Esophagus squamous epithelium (tissue), 5 donors: ENCODE measurements at places on chromosomes 6 and 20.

DNA sequence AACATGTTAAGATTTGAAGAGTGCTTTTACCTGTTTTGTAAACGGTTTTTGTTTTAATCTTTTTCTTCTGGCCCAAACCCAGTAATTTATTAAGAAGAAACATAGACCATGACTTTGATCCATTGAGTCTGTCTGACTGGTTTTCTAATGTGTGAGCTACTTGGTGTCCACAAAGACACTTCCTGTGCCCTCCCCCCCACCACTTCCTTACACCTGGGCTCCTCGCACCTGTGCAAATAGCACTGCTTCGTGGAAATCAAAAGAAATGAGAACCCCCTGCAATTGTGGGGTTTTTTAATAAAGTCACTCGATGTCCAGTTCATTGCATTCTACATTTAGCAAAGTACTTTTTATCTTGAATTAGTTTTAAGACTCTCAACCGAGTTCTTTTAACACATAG, 65.5 kb downstream of the SMOC2 start:
- DNase-seq: no peak

GRCh38 chr6:91082311-91082832, 495.5 kb upstream of the MAP3K7 start:
- no peak for DNase-seq

GRCh38 chr6:123838505-123839234, 35.0 kb downstream of the NKAIN2 start:
- no peak for DNase-seq

GRCh38 chr20:55569084-55569483, 436.2 kb downstream of the CBLN4 start:
- DNase-seq: no peak

- no peak for DNase-seq
Measured at GRCh38 chr6:154462425-154462824, 48.1 kb downstream of the CNKSR3 start.

DNA sequence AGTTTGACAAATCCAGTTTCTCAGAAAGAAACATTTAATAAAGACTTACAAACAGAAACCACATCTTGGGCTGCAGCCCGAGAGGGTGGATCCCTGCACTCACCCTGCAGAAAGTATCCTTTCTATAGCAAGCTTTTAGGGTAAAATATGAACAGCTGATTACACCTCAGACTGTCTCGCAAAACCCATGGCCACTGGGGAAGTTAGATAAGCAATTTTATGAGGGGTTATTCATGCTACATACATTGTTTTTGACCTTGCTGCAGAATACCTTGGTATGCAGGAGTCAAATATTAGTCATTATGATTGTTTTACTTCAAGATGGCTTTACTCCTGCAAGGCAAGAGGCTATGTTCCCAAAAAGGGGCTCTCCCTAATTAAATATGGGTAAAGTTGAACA, 126.9 kb downstream of the OR2B2 start:
- no peak for DNase-seq

- DNase-seq: no peak
Measured at GRCh38 chr20:52251136-52251700, 59.6 kb upstream of the ZFP64 start.

DNA sequence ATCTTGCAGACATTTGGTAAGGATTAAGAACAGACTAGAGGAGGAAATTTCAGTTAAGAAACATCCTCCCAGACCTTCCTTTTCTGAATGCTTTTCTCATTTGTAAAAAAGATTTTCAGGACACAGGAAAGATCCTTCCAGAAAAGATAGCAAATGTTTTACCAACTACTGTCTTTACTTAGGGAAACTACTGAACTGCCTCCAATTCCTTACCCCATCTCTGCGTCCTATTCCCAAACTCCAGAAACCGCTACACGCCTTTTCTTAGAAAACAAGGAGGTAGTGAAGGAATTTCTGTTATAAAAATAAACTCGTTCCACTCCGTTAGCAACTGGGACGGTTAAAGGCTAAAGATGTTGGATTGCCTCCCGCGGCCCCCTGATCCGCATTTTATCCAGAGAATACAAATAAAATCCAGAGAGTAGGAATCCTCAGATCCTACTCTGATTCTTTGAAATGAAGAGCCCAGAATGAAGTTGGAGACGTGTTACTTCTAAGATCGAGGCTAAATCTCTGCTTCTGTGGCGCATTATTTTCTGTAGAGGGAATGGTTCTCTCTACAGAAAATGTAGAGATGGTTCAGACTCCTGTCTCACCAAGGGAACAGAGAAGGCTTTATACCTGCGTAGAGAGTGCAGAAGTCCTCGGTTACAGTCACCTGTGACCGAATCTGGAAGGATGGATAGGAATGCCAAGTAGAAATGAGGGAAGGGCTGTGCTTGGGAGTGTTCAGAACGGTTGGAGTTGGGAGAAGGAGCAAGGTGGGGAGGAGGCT, 133.0 kb downstream of the GPX5 start:
- no peak for DNase-seq

- no peak for DNase-seq
Measured at GRCh38 chr20:36861875-36862801, 13.8 kb upstream of the TLDC2 start.

GRCh38 chr6:166412156-166412910, 29.6 kb upstream of the MPC1 start:
- DNase-seq: no peak

- DNase-seq: no peak
Measured at GRCh38 chr6:26170181-26170580, 83.0 kb downstream of the HFE start.

DNA sequence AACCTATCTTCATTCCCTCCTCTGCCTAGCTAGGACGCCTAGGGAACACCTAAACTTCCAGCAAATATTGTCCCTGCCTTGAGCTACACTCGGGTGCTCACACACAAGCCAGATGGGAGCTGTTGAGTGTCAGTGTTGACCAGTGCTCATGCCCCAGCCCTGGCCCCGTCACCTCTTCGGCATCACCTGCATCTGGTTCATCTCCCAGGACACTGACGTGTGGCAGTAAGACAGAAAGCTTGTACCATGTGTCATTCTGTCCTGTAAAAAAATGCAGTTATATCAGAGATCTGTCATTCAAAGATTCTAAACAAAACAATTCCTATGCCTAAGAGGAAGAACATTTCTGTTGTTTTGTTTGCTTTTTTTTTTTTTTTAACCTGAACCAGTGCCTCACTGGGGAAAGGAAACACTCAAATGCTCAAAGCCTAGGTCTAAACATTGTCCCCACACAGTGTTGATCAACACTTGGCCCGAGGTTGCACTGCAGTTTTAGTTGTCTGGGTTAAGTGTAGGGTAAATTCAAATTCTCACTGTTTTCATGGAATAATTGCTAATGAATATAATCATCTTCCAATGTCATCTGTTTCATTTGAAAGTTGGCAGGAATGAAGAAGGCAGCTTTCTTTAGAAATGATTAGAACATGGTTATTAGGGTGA, 102.7 kb upstream of the SASH1 start:
- DNase-seq: no peak

GRCh38 chr20:50629670-50630045, 61.7 kb downstream of the RIPOR3 start:
- no peak for DNase-seq

GRCh38 chr6:41071923-41072835, at the start of gene OARD1:
TSS of gene OARD1 (minus strand) at chr6:41072356. CDS start at chr6:41071634, 722 bp downstream.
- DNase-seq: peak; percentile 99

- no peak for DNase-seq
Measured at GRCh38 chr20:4189375-4189774, 174.0 kb upstream of the RNF24 start.

DNA sequence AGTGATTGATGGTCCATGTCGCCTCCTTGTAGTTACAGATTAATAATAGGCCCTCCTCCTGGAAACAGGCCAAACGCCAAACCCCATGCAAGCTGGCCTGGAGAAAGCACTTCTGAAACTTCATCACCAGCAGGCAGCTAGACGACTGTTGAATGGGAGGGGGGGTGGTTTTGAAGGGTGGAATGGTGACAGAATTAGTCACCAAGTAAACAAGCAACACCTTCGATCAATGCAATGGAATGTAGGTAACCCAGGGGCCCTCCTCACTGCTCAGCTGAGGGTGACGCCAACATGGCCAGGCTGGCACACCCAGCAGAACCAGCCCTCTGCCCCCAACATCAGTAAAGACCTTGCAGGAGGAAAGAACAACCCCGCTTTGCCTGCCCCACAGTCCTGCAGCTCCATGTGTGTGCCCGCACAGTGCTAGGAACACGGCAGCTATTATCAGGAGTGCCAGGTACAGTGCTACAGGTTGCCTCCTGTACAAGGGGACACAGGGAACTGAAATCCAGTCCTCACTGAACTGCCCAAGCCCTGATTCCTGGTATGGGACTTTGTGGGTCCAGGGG, 2.7 kb downstream of the BCAS1 start:
- no peak for DNase-seq

- DNase-seq: no peak
Measured at GRCh38 chr6:39803872-39804271, 11.7 kb downstream of the DAAM2 start.

DNA sequence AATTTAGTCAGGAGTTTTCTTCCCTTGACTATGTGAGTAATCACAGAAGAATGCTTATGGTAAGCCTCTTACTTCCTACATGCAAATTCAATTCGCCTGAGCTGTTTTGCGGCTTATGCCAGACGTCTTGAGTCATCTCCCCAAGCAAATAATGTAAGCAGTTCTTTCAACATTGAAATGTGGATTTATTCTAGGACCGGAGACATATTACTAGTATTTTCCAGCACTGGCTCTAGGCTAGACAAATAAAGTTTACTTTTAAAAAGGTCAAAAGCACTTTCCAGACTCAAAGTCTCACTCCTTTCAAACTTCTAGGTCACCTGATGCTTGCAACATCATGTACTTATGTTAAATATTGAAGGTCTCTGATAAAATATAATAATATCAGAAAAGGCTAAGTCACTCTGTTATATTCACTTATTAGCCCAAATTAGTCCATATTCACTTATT, 38.1 kb upstream of the NOX3 start:
- no peak for DNase-seq

DNA sequence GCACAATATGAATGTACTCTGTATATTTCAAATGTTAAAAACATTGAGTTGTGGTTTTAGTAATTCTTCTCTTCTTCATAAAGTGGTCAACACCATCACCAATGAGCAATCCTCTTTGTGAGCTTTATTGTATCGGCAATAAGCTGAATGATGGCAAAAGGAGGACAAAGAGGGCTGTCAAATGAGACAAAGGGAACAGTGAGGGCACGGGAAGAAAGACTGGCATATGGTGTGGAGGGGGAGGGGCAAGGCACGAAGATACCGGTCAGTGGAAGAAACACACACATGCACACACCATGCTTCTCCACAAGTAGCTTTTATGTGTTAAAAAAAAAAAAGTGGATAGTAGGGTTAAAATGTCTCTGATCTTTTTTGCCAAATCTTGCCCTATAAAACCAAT, 506.8 kb upstream of the CITED2 start:
- no peak for DNase-seq

DNA sequence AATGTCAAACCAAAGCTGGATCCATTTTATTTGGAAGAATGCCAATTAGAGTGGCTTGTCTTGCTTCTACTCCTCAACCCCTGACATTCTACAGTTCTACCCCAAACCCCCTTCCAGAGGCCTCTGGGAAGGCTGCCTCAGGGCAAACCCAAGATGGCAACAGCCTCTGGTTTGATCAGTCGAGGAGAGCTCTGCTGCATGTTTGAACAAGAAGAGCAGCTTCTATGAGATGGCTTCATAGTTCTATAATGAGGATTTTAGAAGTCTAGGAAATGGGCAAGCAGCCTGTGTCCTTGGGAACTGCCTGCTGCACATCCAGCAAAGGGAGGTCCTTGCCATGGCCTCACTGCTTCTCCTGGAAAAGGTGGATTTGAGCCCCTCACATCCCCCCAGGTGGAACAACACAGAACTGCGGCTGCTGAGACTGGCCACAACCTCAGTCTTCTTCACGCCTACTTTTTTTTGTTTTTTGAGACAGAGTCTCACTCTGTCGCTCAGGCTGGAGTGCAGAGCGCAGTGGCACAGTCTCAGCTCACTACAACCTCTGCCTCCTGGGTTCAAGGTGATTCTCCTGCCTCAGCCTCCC, 37.9 kb downstream of the ZC3H12D start:
- DNase-seq: no peak

DNA sequence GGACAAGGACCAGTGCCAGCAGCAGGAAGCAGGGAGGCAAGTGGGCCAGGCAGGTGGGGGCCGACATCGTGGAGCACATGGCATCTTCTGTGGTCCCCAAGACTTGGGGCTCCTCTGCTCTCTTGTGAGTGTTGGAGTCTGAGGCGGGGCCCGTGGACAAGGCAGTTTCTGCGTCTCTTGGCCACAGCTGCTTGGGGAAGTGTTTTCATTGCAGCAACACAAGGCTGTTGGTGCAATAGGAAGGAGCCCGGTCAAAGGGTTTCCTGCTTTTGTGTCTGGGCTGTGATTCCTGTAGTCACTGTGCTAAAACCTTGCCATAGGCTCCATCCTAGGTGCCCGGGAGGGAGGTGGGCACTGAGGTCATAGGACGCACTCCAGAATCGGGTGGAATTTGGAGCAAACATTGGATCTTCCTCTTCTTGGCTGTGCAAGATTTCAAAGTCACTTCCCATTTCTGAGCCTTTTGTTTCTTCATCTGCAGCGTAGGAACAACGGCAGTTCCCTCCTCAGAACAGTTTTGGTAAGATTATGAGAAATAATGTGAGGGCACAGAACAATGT, at the start of gene SIRPB2:
Gene SIRPB2 (minus strand): TSS at position 140 of the 560 bp plus-strand sequence. CDS start 61 bp downstream, at position 79.
- no peak for DNase-seq

DNA sequence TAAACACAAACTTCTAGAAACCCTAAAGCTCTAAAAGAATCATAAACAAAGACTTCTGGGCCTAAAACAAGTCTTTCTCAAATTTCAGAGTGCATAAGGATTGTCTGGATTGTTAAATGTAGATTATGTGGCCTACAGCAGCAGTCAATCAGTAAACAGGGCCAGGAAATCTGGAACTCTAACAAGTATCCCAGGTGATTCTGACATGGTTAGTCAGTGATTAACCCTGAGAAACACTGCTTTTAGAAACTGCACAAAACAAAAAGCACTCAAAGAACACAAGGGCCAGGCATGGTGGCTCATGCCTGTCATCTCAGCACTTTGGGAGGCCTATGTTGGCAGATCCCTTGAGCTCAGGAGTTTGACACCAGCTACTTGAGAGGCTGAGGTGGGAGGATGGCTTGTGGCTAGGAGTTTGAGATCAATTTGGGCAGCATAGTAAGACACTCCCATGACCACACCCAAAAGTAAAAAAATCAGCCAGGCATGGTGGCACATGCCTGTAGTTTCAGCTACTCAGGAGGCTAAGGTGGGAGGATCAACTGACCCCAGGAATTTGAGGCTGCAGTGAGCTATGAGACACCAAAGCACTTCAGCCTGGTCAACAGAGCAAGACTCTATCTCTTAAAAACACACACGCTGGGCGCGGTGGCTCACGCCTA, 5.9 kb downstream of the MED20 start:
- no peak for DNase-seq

- no peak for DNase-seq
Measured at GRCh38 chr6:9539231-9539755, 875.6 kb downstream of the TFAP2A start.
